ENCODE measurements at places on chromosomes 7 and 10.

DNA sequence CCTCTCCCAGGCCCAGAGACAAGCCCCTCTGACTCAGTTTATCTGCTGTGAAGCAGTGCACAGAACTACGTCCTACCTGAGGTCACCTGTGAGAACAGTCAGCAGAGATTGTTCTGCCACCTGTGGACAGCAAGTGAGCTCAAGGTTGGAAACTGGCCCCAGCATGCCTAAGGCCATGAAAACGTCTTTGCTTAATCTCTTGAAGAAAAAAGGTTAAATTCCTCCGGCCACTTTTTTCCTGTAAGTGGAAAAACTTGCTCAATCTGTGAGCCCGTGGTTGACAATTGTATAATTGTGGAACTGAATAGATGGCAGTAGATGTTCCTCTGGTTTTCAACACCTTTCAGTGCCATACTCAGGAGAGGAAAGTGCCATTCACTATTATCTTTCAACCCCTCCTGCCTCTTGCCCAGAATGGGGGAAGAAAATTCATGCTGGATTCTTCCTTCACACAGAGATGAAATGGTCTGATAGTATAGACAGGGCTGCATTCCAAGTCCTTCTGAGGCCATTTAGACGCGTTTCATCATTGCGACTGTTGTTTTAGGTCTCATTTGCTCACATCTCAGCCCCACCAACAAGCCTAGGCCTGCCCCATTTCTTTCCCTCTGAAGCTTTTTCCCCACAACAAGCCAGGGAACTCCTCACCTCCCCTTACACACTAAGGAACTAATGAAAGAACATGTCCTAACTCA lies 292.9 kb downstream of the FZD1 start:
- DNase-seq: no peak

GRCh38 chr7:102115181-102115580 lies 171.5 kb upstream of the SH2B2 start:
- DNase-seq: no peak

GRCh38 chr10:93838278-93838677 lies 55.5 kb upstream of the SLC35G1 start:
- DNase-seq: no peak

GRCh38 chr10:18079665-18080295 lies 60.4 kb upstream of the CACNB2 start:
- no peak for DNase-seq

- no peak for DNase-seq
Observed at GRCh38 chr7:92297736-92298135, 52.0 kb downstream of the ANKIB1 start.

DNA sequence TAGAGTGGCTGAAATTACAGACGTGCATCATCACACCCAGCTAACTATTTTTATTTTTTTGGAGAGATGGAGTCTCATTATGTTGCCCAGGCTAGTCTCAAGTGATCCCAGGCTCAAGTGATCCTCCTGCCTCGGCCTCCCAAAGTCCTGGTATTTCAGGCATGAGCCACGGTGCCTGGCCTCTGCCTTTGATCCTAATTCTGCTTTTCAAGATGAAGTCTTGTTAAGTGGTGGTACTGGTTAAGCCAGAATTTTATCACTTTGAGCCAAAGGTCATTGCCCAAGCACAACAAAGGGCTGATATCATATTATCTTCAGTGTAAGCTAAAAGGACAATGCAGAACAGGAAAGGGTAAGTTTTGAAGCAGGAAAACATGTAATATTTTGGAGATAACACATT lies 64.2 kb downstream of the MYOF start:
- DNase-seq: no peak

- DNase-seq: no peak
Observed at GRCh38 chr7:66627151-66627681, 1.5 kb upstream of the KCTD7 start.

GRCh38 chr7:99958564-99959227 lies 17.1 kb downstream of the AZGP1 start:
- DNase-seq: no peak

DNA sequence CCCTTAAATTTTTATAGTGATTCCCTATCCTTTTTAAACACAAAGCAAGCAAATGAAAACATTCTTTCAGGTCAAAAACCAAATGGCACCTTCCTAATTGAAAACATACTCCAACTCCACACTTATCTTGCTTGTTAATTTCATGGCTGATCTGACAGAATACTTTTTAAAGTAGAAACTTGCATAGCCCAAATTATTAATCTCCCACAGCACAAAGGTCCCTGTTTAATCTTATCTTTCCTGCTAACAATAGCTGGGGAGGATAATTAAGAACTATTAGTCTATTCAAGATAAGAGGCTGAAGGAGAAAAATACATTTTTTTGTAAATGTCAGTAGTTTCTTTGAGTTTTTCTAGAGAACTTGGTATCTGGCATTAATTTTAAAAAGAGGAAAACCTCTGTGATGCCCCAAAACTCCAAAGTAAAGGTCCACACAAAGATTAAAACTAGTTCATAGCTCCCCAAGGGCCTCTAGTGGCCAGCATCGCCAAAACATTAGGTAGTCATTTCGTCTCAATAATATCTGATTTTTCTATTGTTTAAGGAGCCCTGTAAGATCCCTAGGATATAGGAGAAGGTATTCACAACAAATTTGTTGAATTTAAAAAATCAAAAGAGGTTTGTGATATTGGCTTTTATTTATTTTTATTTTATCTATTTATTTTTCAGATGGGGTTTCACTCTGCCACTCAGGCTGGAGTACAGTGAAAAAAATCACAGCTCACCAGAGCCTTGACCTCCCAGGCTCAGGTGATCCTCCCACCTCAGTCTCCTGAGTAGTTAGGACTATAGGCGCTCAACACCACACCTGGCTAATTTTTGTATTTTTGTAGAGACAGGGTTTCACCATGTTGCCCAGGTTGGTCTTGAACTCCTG lies 14.7 kb downstream of the CDNF start:
- DNase-seq: no peak

- no peak for DNase-seq
Observed at GRCh38 chr7:71238581-71239295, 106.8 kb downstream of the GALNT17 start.

- no peak for DNase-seq
Observed at GRCh38 chr10:128059266-128059981, 66.8 kb downstream of the MKI67 start.

DNA sequence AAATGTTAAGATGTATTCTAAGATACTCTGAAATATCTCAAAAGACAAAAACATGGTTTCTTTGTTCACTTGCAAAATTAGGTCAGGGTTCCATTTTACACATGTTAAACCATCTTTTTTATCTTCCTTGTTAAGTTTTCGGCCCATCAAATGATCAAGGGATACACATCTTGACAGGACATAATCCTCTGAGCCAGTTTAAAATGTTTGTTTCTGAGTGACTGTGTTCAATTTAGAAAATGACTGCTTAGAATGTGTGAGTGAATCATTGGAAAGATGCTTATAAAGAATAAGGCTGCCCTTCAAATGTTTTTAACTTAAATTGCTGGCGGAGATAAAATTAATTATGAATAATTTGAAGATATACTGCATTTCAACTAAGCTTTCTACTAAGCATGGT lies 95.9 kb upstream of the SLC26A5 start:
- no peak for DNase-seq

GRCh38 chr7:99719996-99720769 lies 14.8 kb downstream of the CYP3A7 start:
- DNase-seq: no peak

GRCh38 chr10:49318755-49319154 lies 19.8 kb downstream of the C10orf71 start:
- DNase-seq: no peak

GRCh38 chr10:103145046-103145445 lies 48.0 kb downstream of the NT5C2 start:
- DNase-seq: no peak

DNA sequence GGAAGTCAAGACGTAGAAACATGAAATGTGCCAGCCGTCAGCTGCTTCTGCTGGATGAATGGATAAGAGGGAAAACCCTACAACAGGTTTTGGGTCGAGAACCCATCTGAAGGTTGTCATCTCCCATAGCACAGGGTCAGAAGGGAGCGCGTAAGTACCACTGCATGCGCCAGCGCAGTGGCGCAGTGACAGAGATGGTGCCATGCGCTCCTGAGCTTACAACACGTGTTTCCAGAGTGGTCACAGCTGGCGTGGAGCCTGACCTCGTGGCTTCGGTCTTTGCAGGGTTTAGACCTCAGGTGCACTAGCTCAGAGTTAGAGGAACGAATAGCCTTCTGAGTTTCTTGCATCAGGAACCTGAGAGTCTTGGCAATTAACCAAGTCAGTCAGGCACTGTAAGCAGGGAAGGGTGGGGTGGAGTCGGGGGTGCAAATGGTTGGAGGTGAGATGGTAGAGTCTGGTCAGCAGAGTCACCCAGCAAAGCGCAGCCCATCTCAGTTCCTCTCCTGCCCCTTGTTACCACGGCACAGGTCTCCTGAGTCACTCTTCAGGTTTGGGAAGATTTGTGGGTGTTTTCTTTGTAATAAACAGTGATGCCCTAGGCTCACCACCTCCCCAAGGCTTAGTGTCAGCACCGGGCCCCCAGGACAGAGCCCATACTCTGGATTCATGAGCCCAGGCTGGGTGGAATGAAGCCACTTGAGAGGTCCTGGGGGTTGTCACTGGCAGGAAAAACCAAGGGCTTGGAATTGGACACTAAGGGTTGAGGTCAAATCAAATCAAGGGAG lies 84.1 kb upstream of the PPIF start:
- DNase-seq: no peak

- DNase-seq: no peak
Observed at GRCh38 chr7:19353180-19353579, 208.0 kb upstream of the FERD3L start.

GRCh38 chr7:133572843-133573242 lies 320.0 kb downstream of the EXOC4 start:
- DNase-seq: no peak

DNA sequence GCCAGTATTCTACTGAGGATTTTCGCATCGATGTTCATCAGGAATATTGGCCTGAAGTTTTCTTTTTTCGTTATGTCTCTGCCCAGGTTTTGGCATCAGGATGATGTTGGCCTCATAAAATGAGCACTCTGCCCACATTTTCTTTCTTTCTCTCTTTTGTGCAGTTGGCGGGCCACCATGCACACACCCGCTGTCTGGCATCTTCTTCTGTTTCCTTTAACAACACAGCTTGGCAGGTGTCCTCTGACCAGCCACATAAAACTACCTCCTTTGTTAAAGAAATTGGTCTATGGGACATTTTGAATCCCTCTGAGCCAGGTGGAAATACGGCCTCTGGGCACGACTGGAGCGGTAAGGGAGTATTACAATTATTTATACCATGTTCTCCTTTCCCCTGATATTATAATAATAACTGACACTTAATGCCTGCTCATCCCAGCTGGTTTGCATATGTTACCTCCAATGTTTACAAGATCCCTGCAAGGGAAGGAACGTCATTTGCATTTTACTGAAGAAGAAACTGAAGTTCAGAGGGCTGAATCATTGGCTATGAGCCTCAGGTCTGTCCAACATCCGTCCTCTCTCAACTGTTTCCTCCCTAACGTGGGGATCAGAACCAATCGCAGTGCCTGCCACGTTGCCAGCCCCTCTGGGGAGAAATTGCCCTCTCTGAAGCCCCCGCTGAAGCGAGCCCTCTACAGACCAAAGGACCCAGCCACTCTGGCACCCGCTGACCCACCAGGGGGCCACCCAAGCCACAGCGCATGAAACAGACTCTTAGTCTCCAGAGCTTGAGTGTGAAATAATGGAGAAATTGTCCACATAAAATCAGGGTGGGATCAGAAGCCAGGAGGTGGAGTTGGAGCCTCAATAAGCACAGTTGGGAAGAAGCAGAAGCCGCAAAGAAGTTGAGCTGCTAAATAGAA lies 125.0 kb upstream of the FOXK1 start:
- DNase-seq: no peak

GRCh38 chr7:130853503-130854279 lies 119.7 kb upstream of the KLF14 start:
- no peak for DNase-seq

Data from cortex of kidney (tissue), 1 donor.